ENCODE measurements at places on chromosomes 6 and 20. TPM values are rescaled to one million over a fixed set of nuclear protein-coding genes. Genes with fewer than 3 reads are reported as not detected.

GRCh38 chr20:53735536-53736050, 142.0 kb upstream of the ZNF217 start:
- no peak for DNase-seq

GRCh38 chr6:149271348-149272340, 45.9 kb upstream of the TAB2 start:
- DNase-seq, result no peak

DNA sequence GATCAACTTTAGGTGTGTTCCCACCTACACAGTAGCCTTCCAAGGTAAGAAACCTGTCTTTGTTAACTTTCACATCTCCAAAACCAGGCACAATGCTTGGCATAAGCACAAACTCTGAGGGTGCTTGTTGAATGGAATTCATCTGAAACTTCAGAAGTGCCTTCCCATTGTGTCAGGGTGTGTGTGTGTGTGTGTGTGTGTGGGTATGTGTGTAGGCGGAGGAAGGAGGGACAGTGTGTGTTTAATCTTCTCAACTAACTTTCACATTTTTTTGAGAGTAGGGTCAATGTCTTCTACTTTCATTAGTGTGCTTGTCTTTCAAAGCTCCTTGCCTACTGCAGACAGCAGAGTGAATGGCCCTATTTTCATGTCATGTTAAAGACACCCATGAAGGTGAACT, 45.6 kb downstream of the PDE7B start:
- DNase-seq, result no peak

DNA sequence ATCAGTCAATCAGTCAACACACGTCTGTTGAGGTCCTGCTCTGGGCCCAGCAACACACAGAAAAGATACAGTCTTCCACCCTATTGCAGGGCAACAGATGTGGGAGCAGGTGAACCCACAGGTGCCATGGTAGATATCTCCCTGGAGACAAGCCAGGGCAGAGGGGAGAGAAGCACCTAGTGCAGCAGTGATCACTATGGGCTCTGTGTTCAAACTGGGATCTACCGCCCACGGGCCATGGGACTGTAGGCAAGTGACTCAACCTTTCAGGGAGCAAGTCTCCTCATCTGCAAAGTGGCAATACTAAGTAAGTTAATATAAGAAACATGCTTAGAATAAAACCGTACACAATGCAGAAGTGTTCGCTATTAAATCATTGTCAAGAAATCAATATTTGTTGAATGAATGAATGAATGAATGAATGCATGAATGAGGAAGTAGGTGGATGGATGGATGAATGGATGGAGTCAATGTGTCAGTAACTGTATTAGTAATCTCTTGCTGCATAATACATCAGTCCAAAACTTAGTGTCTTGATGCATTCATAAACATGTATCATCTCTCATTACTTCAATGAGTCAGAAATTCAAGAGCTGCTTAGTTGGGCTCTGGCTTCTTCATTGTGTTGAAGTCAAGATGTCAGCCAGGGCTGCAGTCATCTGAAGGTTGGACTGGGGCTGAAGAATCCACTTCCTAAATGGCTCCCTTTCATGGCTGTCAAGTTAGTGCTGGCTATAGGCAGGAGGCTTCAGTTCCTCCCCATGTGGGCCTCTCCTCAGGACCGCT, 31.9 kb upstream of the NFATC2 start:
- no peak for DNase-seq

GRCh38 chr6:41511443-41512060, 34.6 kb upstream of the FOXP4 start:
- DNase-seq, result no peak

DNA sequence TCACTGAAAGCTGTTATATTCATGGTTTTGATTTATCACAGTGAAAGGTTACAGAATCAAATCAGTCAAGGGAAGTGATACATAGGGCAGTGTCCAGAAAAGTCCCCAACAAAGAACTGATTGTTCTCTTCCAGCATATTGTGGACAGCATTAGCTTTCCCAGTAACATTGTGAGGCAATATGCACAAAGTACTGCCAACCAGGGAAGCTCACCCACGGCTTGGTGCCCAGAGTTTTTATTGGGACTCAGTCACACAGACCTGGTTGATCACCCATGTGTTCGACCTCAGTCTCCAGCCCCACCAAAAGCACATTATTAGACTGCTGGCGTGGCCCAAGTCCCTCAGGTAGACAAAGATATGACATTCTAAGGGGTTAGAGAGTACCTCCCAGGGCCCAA, 76.0 kb downstream of the LCA5 start:
- no peak for DNase-seq

DNA sequence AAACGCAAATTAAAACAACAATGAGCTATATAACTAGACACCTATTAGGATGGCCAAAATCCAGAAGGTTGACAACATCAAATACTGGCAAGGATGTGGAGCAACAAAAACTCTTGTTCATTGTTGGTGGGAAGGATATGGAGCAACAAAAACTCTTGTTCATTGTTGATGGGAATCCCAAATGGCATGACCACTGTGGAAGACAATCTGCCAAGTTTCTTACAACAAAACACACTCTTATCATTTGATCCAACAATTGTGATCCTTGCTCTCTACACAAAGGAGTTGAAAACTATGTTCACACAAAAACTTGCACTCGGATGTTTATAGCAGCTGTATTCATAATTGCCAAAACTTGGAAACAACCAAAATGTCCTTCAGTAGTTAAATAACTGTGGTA, 61.8 kb upstream of the LAMA2 start:
- no peak for DNase-seq

Gene OXT
- not detected for total RNA-seq

Gene OR2B6
- not detected for total RNA-seq

Gene EPHA7
- total RNA-seq, result 0.14 TPM

Measured in upper lobe of right lung (tissue), 1 donor.